ENCODE measurements at places on chromosomes 12 and 14.

DNA sequence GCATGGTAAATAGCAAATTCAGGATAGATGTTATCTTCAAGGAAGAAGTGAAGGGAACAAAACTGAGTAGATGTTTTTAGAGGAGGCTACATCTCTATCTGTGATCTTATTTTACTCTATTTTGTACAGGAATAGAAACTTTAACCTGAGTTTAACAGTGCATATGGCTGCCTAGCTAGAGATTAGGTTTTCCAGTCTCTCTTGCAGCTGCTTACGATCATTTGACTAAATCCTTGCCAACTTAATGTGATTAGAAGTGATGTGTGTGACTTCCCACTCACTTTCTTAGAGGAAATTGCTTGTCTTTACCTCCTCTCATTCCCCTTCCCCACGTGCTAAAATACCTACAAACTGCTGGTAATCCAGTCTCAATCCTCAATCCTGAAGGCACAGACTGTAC, 26.5 kb upstream of the SLC15A5 start:
- no peaks in the 10 kb centered on the region for H3K27me3 ChIP-seq
- no peak for DNase-seq
- no peak overlapping the region for H3K4me3 ChIP-seq
- H3K27ac ChIP-seq, result no peak overlapping the region
- no peaks in the 10 kb centered on the region for H3K4me1 ChIP-seq

DNA sequence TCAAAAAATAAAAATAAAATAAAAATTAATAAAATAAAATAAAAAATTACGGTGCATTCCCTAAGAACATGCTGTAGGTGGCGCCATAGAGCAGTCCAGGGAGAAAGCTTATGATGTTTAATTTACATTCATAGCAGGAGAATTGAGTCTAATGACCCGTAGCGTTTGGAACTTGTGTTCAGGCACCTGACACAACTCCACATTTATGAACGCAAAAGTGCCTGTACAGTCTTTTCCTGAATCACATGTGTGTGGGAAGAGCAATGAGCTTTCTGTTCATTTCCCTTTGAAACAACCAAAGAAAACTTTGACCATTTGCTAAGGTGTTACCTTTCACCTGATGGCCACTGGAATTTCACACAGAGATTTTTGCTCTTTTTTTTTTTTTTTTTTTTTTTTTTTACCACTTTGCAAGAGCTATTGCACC, 60.6 kb upstream of the KCNA1 start:
- H3K4me1 ChIP-seq, result no peaks in the 10 kb centered on the region
- no peaks in the 10 kb centered on the region for H3K36me3 ChIP-seq
- no peak for DNase-seq
- peaks cover 5% of the 10 kb centered on the region for H3K27me3 ChIP-seq
- H3K4me3 ChIP-seq, result no peak overlapping the region

- peak overlapping the region; percentile 96 for H3K4me3 ChIP-seq
- DNase-seq, result no peak
- peaks cover 19% of the 10 kb centered on the region for H3K4me1 ChIP-seq
- peak overlapping the region; percentile 88 for H3K27ac ChIP-seq
- peaks cover 3% of the 10 kb centered on the region for H3K36me3 ChIP-seq
These were observed 1.2 kb upstream of the SIVA1 start for GRCh38 chr14:104751539-104752422.

DNA sequence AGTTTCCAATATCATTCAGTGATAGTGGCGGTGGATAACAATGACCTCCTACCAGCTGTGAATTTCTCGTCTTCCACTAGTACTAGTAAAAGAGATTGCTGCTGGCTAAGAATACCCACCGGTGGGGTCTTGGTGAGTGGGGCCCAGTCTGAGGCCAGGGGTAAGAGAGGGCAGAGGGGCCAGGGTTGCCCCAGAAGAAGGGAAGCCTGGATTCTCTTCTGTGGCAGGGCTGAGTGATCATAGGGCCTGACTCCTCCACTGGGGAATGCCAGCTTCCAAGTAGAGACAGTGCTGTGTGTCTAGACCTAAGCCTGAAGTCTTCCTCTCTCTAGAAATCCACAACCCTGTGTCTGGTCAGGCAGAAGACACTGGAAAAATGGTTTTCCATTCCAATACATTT, 5.8 kb upstream of the TMEM63C start:
- no peaks in the 10 kb centered on the region for H3K4me1 ChIP-seq
- H3K27me3 ChIP-seq, result peaks cover 16% of the 10 kb centered on the region
- no peaks in the 10 kb centered on the region for H3K36me3 ChIP-seq

DNA sequence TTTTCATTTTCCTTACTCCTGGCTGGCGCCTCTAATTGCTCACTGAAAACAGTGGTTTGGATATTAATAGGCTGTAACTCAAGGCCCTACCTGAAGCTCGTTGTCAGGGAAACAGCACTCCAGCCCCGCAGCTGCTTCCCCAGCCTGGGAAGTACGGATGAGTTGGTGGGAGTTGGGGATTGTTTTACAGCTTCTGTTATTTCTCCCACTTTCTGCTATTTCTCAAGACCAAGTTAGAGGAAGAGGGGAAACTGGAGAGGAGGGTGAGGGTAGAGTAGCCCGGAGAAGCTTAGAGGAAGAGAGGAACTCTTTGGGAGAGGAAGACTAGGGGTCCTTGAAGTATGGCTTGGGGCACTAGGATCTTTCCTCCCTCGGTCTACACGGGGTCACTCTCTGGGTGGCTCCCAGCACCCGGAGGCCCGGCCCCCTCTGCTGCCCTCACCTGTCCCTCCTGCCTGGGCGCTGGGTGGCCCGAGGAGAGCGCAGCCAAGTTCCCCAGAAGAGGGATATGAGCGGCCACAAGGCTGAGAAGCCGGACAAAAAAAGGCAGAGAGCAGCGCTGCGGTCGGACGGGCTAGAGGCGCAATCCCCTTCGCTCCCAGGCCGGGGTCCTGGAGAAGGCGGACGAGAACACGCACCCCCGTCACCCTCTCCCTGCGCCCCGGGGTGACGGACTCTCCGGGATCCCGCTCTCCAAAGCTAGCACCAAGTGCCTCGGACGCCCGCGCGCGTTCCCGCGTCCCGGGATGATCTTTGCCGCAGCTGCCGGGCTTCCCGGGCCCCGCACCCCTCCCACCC, 671 bp downstream of the SPTB start:
- H3K4me1 ChIP-seq, result peaks cover 12% of the 10 kb centered on the region
- DNase-seq, result no peak
- peaks cover 5% of the 10 kb centered on the region for H3K36me3 ChIP-seq
- H3K4me3 ChIP-seq, result peak overlapping the region; percentile 79
- H3K27ac ChIP-seq, result no peak overlapping the region

GRCh38 chr12:58069268-58069963, 128.0 kb downstream of the ATP23 start:
- no peaks in the 10 kb centered on the region for H3K4me1 ChIP-seq
- H3K4me3 ChIP-seq, result no peak overlapping the region
- H3K27me3 ChIP-seq, result no peaks in the 10 kb centered on the region
- DNase-seq, result no peak
- no peak overlapping the region for H3K27ac ChIP-seq

DNA sequence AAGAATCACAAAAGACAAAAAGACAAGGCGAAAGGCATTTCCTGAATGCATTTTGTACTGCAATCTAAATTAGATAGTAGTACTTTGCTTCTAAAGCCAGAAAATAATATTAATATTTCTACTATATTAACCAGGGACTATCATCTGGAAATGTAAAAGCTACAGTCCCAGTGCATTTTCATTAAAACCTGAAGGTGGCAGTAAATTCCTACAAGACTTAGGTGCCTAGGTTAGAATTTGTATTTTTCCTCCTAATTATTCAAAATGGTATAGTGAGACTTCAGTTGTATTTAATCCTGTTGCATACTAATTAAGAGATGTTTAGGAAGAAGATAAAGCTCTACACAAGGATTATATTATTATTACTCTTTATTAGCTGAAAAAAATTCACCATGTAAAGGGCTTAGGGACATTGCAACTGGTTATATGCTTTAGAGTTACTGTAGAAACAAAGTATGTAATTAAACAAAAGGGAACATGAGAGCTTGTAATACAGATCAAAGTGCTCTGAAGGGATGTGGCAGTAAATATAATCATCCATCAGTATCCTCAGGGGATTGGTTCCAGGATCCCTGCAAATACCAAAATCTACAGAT, 53.6 kb downstream of the BRMS1L start:
- H3K27ac ChIP-seq, result no peak overlapping the region
- H3K27me3 ChIP-seq, result no peaks in the 10 kb centered on the region
- H3K4me3 ChIP-seq, result no peak overlapping the region
- no peak for DNase-seq
- no peaks in the 10 kb centered on the region for H3K36me3 ChIP-seq
- peaks cover 2% of the 10 kb centered on the region for H3K4me1 ChIP-seq

- H3K36me3 ChIP-seq, result no peaks in the 10 kb centered on the region
- no peak overlapping the region for H3K4me3 ChIP-seq
- no peaks in the 10 kb centered on the region for H3K27me3 ChIP-seq
- no peak for DNase-seq
- peaks cover 4% of the 10 kb centered on the region for H3K4me1 ChIP-seq
These were observed 171.2 kb downstream of the ZFP36L1 start for GRCh38 chr14:68621400-68622365.

- H3K27me3 ChIP-seq, result no peaks in the 10 kb centered on the region
- no peak overlapping the region for H3K27ac ChIP-seq
- no peak overlapping the region for H3K4me3 ChIP-seq
- peaks cover 10% of the 10 kb centered on the region for H3K4me1 ChIP-seq
- no peak for DNase-seq
These were observed 132.6 kb upstream of the PLEKHG7 start for GRCh38 chr12:92570056-92570753.

GRCh38 chr12:51923506-51924365, 16.4 kb downstream of the ACVRL1 start:
- peak overlapping the region; percentile 52 for H3K4me3 ChIP-seq
- DNase-seq, result peak; percentile 27
- peak overlapping the region; percentile 67 for H3K27ac ChIP-seq
- H3K27me3 ChIP-seq, result no peaks in the 10 kb centered on the region

- H3K36me3 ChIP-seq, result no peaks in the 10 kb centered on the region
- peaks cover 4% of the 10 kb centered on the region for H3K4me1 ChIP-seq
These were observed 10.6 kb upstream of the VWF start for GRCh38 chr12:6135071-6135470.

DNA sequence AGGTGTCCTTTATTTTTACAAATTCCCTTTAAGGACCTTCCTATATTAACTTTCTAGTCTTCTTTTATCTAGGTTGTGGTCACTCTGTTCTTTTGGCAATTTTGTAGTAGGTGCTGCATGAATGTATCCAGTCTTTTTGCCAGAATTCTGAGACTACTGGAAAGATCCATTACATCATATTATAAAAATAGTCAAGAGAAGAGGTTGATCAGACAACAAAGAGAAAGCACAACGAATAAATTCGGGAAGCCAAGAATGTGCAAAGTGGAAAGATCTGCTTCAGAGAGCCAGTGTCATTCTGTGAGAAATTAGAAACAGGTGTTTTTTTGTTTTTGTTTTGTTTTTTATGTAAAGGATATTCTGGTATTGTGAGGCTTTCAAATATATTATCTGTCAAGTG, 15.8 kb upstream of the SLC16A7 start:
- peaks cover 36% of the 10 kb centered on the region for H3K4me1 ChIP-seq
- H3K27ac ChIP-seq, result no peak overlapping the region
- H3K4me3 ChIP-seq, result no peak overlapping the region
- DNase-seq, result no peak
- no peaks in the 10 kb centered on the region for H3K27me3 ChIP-seq

- peaks cover 10% of the 10 kb centered on the region for H3K27me3 ChIP-seq
- no peaks in the 10 kb centered on the region for H3K36me3 ChIP-seq
- no peak overlapping the region for H3K27ac ChIP-seq
These were observed 293.7 kb downstream of the TTC6 start for GRCh38 chr14:37889087-37889486.

GRCh38 chr12:4663971-4664505, 15.1 kb downstream of the NDUFA9 start:
- no peak overlapping the region for H3K27ac ChIP-seq
- no peak for DNase-seq
- peaks cover 10% of the 10 kb centered on the region for H3K36me3 ChIP-seq
- H3K4me1 ChIP-seq, result peaks cover 6% of the 10 kb centered on the region

DNA sequence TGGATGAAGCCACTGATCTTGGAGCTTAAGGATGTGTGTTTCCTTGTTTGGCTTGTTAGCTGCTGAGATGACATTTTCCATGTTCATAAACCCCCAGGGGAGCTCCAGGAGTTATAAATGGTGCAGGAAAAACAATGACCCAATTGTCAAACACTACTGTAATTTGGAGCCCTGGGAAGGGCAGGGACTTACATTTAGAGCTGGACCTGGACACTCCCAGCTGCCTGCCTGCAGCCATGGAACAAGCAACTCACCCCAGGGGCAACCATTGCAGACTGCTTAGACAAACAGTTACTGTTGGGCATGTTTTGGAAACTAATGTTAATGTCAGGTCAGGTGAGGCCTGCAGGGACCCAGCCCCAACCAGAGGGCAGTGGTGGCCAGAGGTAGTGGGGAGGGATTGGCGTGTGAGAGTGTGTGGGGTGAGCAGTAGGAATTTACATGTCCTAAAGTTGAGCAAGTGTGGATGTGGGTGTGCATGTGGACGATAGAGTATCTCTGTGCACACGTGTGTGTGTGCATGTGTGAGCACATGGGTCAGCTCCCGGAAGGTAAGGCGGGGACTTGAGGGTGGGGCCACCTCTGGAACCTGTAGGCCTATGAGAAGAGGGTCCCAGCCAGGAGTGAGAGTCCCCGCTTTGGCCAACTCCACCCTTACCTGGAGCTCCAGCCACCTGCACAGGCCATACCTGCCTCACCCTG, 86.4 kb upstream of the NOS1 start:
- H3K27me3 ChIP-seq, result peaks cover 2% of the 10 kb centered on the region
- DNase-seq, result no peak
- no peaks in the 10 kb centered on the region for H3K4me1 ChIP-seq
- H3K4me3 ChIP-seq, result no peak overlapping the region
- H3K27ac ChIP-seq, result no peak overlapping the region

DNA sequence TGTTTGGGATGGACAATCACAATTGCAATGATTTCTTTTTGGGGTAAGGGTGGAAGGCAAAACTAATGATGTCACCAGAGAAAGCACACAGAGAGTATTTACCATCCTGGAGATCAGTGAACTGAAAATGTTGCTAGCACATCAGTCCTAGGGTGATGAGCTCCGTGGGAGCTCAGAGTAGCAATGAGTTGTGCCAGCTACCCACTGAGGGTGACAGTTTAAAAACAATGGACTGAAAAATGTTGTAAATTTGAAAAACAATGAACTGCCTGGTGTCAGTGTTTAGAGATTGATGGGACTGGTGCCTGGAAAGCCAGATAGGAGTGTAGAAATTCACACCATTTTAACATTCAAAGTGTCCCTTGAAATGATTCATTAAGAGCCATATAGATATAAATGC, 198.5 kb downstream of the ATP23 start:
- no peak for DNase-seq
- no peaks in the 10 kb centered on the region for H3K4me1 ChIP-seq
- H3K4me3 ChIP-seq, result no peak overlapping the region
- H3K27ac ChIP-seq, result no peak overlapping the region
